Fibroblast of skin of right quadriceps (primary cell): ENCODE measurements at places on chromosomes 3 and 15.

GRCh38 chr15:40064231-40064894, 25.4 kb upstream of the SRP14 start:
- DNase-seq, result peak; percentile 93

DNA sequence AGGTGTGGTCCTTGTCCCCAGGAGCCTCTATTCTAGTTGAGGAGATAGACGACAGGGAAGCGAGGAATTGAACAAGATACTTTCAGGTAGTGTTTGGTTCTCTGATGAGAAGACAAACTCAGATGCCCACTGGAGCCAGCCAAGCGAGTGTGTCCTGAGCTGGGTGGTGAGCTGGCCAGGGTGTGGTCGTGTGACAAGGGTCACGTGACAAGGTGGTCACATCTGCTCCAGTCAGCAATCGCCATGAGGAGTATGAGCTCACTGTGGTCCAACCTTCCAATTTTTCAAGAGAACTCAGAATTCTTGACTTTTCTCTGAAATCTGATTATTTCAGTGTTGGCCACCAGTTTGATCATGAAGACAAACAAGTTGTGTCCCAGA, 39.5 kb downstream of the SLC6A6 start:
- no peak for DNase-seq

DNA sequence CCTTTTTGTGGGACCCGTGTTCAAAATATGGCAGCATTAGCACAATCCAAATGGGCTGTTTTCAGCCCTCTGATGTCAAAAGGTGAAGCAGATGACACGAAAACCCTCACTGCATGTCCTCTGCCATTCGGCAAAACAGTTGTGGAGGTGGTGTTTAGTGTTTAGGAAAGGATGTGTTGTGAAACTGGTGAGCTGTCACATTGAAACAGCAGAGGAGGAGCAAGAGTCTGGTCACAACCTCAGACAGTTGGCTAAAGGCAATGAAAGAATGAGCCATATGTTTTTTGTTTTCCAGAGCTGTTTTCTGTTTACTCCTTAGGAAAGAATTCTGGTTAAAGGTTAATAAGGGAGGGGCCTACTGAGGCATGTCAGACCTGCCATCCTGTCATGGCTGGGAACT, 140.7 kb downstream of the VPS8 start:
- DNase-seq, result no peak

DNA sequence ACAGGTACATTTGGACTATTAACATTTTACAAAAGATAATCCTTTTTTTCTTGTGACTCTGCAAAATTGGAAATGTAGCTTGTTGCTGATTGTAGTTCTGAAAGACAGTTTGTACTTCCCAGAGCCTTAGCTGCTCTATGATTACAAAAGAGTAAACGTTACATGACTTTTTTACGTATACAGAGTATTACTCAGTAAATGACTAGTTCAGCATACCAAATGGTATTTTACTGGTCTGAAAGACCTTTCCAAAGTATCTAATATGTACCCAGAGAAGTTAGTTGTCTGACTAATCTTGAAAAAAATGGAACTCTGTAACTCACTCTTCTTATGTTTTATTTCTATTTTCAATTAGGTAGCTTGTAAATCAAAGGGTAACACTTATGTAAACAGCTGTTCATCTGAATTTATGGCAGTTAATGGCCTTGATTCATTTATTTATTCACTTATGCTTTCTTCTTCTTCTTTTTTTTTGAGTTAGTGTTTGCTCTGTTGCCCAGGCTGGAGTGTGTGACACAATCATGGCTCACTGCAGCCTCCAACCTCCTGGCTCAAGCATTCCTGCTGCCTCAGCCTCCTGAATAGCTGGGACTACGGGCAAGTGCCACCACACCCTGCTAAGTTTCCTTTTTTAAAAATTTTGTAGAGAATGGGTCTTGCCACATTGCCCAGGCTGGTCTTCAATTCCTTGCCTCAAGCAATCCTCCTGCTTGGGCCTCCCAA, 151.7 kb downstream of the C3orf38 start:
- DNase-seq, result no peak

DNA sequence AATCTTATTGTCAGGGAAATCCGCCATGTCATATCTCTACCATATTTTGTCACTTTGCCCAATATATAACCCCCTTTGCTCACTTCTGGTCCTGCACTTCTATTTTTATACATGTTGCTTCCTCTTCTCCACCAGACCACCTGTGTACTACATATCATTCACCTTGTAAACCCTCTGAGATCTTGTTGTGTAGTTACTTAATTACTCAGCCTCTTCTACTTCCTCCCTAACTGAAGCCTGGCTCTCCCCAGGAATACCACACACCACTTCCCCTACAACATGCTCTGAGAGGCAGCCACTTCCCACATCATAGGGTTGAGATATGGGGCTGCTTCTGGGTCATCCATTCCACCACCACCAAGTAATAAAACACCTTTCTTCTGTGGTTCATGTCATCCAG, 10.0 kb downstream of the HEXA start:
- DNase-seq, result no peak

GRCh38 chr3:133988631-133989161, 41.0 kb downstream of the SLCO2A1 start:
- no peak for DNase-seq

GRCh38 chr3:145780301-145780700, 380.7 kb downstream of the PLOD2 start:
- DNase-seq, result no peak

DNA sequence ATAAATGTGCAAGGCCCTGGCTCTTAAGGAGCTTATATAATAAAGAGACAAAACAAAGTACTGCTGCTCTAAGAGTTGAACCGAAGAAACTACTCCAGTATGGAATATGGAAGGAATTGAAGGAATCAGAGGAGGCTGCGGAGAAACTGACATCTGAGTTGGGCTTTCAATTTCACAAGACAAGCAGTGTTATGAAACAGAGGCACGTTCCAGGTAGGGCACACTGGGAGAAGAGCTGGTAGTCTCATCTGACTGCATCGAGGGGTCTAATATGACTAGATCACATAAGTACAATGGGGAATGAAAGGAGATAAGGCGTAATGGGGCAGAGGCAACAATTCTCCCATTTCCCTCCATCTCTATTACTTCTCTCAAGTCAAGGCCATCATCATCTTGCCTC, 68.3 kb upstream of the CDAN1 start:
- no peak for DNase-seq

DNA sequence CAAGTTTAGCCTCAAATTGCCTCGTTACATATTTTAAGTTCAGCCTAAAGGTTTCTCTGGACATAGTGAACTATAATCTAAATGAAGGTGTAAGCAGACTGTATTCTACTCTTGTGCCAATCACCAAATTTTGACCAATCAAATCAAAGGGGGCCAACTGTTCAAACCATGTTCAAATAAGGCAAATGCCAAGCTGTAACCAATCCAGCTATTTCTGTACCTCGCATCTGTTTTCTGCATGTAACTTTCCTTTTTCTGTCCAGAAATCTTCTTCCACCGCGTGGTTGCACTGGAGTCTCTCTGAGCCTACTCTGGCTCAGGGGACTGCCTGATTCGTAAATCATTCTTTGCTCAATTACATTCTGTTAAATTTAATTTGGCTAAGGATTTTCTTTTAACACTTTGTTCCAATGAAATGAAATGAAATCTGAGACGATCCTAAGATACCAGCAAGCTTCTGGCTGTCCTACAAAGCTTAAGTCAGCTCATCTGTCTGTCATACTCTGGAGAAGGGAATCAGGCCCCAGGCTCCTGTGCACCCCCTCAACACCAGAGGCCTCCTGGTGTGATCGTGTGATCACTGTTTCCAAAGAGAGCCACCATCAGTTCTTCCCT, 53.2 kb upstream of the ZNF148 start:
- no peak for DNase-seq

DNA sequence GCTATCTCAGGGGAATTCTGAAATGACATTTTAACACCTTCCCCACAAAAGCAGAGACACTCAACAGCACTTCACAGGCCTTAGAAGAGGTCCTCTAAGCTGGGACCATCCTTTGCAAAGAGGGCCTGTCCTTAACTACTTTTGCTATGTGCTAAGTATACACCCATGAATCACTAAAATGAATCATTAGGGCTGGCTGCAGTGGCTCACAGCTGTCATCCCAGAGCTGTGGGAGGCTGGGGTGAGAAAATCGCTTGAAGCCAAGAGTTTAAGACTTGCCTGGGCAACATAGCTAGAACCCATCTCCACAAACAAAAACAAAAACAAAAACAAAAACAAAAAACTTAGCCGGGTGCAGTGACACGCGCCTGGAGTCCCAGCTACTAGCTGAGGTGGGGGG, 53.9 kb upstream of the MELTF start:
- peak; percentile 78 for DNase-seq

DNA sequence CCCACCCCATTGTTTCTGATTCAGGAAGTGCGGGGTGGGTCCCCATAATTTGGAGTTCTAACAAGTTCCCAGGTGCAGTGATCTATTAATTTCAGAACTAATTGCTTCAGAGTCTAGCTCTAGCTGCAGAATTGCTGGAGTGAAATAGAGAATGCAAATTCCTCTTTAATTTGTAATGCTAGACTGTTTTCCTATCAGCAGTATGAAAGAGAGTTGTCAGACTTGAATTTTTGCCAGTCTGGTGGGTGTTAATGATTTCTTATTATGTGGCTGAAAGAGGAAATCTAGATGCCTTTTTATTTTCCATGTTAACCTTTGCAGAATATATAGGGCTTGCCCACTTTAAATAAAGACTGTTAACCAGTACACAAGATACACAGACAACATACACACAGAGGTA, 23.7 kb downstream of the APH1B start:
- DNase-seq, result peak; percentile 20

GRCh38 chr3:172040078-172040980, 951 bp downstream of the FNDC3B start:
- DNase-seq, result peak; percentile 94

DNA sequence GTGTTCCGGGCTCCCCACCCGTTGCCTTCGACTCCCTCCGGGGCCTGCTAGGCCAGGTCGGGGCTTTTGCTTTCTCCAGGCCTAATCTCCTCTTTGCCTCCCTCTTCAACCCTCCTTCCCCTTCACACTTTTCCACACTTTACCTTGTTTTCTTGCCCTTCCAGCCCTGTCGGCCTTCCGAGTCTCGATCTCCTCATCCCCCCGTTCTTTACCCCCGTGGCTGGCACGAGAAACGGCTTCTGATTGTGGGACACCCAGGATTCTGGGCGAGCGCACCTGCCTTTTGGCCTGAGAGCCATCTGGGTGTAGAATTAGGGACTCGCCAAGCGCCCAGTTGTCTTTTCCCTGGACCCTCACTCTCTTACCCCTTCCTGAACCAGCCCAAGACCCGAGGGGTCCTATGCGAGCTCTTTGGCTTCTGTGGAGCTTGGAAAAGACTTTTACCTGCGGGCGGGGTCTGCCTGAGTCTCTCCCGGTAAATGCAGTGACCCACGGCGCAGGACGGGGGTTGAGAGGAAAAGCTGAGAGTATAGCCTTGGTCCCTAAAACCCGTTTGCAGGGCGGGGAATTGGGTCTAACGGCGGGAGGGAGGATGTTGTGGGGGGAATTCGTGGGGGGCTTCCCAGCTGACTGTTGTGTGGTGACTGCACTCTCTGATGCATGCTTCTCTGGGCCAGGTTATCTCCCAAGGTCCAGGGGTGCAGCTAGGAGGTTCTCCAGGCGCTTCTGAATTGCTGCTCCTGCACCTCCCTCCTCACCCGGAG, 5.5 kb upstream of the ONECUT1 start:
- DNase-seq, result no peak

DNA sequence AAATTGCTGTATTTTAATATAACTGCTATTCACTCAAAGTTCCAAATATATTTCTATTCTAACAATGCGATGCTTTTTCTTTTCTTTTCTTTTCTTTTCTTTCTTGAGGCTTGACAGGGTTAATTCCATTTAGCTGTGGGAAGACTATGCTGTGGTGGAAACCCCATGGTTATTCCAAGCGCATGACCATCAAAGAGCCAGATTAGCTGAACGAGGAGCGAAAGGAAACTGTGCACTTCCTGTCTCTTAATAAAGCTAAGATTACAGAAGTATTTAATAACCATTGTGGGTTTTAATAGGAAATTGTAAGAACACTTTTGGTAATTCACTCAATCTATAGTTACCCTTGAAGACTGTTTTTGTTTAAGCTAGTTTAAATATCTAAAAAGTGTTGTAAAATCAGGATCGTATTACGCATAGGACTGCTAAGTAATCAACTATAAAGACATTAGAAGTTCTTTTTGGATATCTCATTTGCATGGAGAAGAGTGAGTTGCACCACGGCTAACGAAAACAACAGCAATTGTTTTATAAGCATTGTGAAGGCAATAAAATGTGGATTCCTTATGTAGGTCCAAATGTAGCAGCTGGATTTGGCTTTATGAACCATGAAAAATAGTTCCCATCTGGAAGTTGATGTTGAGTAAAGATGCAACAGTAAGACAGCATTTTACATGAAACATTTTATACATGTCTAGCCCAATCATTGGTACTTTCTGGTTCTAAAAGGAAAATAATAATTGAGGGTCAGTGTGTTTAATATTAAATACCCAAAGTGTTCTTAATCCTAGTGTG, 105.4 kb downstream of the ZIC1 start:
- DNase-seq, result peak; percentile 4

DNA sequence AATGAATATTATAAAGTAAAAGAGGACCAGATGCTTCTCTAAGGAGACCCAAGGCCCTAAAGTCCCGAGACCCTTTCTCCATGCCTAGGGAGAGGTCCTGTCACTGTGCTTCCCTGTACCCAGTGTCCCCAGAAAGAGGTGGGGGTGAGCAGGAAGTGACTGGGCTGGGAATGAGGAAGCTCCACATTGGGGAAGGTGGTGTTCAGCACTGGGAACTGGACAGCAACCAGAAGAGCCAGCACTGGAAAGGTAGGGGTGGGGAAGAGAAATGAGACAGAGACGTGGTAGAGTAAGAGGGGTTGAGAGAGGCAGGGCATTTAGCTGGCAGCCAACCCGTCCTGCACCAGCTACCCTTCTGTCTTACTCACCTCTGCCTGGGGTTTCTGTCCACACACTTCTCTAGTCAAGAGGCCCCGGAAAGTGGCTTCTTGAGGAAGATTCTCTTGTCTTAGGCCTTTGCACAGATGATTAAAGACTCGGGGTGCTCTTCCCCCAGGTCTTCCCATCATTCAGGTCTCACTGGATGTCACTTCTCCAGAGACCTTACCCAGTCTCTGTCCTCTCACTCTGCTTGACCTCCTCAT, 12.2 kb downstream of the RRP9 start:
- no peak for DNase-seq

DNA sequence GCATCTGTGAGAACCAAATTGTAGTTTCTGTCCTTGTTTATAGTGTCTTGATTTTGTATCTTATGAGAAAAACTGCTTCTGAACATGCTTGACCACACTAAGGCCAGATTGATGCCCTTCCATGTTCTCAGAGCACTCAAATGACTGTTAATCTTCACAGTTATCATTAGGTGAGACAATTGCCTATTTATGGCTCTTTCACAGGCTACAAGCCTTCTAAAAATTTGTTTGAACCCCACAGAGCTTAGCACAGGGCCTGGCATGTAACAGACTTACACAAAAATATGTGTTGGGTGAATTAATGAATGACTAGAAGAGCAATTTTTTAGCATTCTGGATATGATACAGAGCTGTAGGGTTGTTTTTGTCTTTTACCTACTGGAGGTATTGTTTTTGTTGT, 43.1 kb downstream of the BTLA start:
- DNase-seq, result no peak

- peak; percentile 49 for DNase-seq
These were observed 23.1 kb upstream of the MCCC1 start for GRCh38 chr3:183122257-183122932.
